Ammon's horn (tissue), 1 donor: ENCODE measurements at places on chromosomes 7 and 10.

DNA sequence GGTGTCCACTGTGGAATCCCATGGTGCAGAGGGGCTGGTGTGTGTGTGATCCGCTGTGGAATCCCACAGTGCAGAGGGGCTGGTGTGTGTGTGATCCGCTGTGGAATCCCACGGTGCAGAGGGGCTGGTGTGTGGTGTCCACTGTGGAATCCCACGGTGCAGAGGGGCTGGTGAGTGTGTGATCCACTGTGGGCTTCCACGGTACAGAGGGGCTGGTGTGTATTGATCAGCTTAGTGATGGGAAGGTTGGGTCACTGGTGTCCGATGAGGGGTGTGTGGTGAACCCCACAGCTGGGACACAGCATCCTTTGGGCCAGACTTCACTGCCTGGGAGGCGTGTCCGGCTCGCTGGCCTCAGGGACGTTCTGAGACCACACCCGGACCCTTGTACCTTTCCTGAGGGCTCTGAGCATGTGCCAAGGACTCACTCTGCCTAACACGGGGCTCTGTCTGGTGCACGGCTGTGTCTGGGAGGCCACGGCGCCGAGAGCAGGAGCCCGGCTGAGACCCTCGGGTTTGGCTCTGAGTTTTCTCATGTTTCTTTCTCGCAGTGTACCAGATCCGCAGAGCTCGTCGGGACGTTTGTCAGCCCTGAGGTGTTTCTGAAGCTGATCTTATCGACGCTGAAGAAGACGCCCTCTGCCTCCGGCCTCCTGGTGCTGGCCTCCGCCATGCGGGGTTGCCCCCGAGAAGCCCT, 29.3 kb upstream of the PRKAR1B start:
- DNase-seq = no peak

- peak; percentile 66 for DNase-seq
These were observed 7.0 kb upstream of the PTPRE start for GRCh38 chr10:127899766-127900387.

GRCh38 chr10:97572214-97572989, at the start of gene ANKRD2:
TSS of gene ANKRD2 (plus strand) at chr10:97572779. CDS start at chr10:97572789, 10 bp downstream.
- peak; percentile 93 for DNase-seq

- no peak for DNase-seq
These were observed 192.8 kb upstream of the KLF6 start for GRCh38 chr10:3977761-3978160.

GRCh38 chr10:113487154-113487553, 65.7 kb upstream of the HABP2 start:
- DNase-seq = no peak

DNA sequence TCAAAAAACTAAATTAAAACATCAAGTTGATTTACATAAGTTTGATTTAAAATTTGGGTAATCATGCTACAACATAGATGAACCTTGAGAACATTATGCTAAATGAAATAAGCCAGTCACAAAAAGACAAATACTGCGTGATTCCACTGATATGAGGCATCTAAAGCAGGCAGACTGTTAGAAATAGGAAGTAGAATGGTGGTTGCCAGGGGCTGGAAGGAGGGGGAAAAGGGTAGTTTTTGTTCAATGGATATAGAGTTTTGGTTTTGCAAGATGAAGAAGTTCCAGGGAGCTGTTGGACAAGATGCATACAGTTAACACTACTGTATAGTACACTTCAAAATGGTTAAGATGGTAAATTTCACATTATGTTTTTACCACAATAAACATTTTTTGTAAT, 45.0 kb upstream of the IFRD1 start:
- DNase-seq = no peak

DNA sequence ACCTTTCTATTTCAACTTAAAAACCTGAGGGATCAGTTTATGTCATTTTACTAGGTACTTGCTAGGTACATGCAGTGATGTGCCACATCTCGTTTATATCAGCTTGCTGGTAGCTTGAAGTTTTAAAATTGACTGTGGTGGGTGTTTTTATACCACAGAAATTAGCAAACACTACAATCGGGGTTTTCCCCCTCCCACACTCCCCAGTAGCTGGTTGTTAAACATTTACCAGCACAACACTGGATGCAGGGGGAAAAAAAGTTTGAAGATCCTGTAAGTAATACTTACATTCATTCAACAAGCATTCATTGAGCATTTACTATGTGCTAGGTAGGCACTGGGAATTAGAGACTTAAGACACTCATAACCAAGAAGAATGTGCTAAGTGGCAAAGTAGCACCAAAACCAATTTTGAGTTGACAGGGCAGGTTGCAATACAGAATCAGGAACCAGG, 32.6 kb downstream of the USP6NL start:
- DNase-seq = no peak

DNA sequence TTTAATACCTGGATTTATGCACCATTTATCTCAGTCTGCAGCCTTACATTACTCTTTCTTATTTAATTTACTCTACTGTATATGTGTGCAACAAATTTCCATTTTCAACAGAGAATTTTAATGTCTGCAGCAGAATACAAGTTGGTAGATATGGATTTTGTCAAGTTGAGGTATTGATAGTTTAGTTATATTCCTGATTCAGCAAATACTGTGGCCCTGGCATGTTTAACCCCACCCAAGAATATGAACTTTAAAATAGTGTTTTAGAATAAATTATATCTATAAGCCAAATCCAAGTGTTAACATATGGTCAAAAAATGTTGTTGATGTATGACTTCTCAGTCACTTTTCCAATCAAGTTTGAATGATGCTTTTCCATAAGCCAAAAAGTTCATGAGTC, 378.4 kb upstream of the NRG3 start:
- no peak for DNase-seq

- DNase-seq = no peak
These were observed 55.4 kb upstream of the MKRN1 start for GRCh38 chr7:140534743-140535142.

- DNase-seq = peak; percentile 66
These were observed 32.8 kb upstream of the SFTPD start for GRCh38 chr10:79981450-79982361.

DNA sequence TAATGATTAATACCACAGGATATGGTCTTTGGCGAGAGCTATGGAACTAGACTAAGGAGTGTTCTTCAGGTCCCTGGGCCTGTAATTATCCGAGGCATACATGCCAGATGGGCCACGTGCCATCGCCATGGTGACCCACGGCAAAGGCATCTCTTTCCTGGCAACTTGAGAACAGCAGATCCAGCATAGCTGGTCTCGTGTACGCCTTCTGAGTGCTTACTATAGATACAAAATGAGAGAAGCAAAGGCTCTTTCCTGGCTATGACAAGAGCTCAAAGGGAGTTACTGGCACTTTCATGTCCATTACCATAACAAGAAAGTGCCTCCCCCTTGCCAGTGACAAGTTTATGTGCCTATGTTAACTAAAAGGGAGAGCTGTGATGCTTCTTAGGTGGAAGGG, 26.0 kb upstream of the GLI3 start:
- peak; percentile 61 for DNase-seq

DNA sequence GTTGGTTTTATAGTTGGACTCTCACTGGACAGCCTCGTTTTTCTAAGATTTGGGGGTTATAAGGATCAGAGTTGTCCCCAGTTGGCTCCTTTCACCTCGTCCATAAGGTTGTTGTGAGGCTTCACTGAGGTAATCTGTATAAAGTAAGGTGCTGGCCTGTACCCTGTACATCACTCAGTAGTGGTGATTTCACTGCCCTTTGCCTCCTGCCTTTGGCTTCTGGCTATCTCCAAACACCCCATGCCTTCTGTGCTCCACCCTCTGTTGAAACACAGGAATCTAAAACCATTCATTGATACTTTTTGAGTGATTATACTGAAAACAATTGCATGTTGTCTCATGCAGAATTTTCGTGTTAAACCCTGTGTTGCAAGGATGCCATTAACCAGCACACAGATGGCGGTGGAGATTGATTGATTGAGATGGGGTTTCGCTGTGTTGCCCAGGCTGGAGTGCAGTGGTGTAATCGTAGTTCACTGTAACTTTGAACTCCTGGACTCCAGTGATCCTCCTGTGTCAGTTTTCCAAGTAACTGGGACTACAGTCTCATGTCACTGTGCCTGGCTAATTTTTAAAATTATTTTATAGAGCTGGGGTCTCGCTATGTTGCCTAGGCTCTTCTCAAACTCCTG, 55.0 kb downstream of the KAT6B start:
- no peak for DNase-seq

DNA sequence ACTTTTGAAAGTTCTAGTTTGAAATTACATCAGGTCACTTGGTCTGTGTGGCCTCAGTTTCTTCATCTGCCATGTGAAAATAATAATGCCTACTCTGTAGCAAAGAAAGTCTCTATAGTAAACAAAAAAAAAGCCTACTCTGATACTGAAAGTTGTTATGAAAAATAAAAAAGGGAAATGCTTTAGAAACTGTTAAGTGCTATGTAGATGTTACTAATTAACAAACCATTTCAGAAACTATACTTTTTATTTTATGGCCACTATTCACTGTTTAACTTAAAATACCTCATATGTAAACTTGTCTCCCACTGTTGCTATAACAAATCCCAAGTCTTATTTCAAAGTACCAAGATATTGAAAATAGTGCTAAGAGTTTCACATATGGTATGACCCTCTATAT, 50.6 kb downstream of the CFTR start:
- DNase-seq = no peak

- no peak for DNase-seq
These were observed 376.2 kb upstream of the MGMT start for GRCh38 chr10:129090618-129091366.

- DNase-seq = no peak
These were observed 108.1 kb downstream of the SNX10 start for GRCh38 chr7:26399736-26400135.

- no peak for DNase-seq
These were observed 11.8 kb upstream of the TFAM start for GRCh38 chr10:58373442-58373827.

DNA sequence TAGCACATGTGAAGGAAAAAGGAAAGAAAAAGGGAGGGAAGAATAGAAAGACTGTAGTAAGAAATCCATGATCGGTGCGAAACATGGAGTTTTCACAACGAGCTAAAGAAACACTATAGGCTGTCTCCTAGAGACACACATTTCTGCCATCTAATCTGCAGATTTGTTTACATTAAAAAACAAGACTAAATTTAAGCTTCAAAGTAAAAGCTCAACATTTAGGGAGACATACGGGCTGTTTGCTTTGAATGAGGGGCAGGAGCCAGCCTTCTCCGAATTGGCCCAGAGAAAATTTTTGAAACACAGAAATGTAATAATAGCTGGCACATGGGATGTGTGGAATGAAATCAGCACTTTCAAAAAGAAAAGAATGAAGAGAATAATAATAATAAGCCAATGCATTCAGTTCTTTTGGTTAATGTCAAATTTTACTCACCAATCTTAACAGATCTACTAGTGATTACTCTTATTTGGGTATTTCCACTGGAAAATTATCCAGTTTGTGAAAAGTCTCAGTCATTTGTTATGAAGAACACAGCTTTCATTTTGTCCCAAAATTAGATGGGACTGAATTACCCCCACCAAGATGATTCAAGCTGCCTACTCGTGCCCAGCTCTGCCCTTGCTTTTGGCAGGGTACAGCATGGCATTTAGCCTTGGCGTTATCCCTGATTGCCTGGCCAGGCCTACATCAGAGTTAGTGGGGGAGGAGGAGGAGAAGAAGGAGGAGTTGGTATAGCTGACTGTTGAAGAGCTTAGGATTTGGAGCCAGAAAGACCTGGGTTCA, 47.1 kb downstream of the MTURN start:
- DNase-seq = no peak

DNA sequence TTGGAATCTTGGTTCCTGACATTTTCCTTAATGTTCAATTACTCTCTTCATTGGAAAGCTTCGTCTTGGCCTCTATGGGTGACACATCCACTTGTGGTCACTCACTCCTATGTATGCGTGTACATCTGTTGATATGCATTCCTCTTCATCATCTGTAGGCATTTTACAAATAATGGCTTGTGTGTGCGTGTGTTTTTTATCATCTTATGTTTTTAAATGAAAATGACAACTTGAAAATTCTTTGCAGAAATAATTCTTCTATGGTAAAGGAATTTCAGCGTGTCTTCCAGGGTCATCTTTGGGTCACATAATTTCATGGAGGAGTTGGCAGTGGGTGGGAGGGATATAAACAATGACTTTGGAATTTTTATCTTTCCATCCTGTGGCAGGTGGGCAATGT, 925.1 kb downstream of the LRMDA start:
- DNase-seq = no peak

DNA sequence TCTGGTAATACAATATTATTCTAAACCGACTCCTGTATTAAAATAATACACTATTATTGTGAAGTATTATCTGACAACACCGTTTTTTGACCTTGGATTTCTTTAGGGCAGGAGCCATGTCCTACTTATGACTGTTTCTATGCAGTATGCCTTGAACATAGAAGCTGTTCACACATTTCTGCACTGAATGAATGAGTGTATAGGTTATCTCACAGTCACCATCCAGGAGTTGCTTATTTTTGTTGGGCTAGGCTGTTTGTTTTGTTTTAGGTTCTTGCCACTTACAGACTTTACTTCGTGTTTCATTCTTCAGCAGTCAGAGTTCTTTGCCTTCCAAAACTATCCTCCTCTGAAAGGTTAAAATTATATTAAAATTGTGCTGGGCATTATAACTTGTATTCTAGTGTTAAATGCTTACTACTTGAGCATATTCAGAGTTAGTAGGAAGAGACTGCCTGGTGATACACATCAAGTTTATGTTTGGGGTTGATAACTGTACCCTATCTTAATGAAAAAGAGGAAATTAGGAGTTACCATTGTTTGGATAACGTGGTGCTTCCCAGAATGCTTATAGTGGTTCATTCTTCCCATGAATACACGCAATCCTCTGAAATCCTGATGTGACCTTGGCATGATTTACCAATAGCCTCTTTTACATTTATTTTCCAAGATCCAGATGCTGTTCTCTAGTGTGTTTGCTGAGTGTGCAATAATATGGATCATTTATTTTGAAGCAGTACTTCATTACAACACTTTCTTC, 1.7 kb downstream of the RALA start:
- DNase-seq = no peak

DNA sequence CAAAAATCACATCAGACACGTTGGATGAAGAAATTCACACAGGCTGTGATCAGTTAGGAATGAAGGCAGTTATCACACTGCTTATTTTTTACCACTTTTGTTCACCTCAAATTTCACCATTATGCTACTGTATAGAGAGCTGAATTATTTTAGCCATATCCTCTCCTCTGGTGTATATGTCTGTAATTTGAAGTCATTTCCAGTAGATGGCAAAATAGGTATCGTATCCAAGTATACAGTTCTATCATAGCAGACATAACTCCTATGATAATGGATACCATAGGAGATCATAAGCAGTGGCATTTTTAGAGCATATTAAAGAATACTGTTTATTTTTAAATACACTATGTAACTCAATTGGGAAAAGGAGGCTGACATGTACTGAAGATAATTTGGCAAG, 909.7 kb downstream of the DNAJB9 start:
- DNase-seq = no peak
